ENCODE measurements at places on chromosomes 2 and 18.

GRCh38 chr2:86072271-86072858 is 33.3 kb downstream of the POLR1A start:
- no peak for DNase-seq

DNA sequence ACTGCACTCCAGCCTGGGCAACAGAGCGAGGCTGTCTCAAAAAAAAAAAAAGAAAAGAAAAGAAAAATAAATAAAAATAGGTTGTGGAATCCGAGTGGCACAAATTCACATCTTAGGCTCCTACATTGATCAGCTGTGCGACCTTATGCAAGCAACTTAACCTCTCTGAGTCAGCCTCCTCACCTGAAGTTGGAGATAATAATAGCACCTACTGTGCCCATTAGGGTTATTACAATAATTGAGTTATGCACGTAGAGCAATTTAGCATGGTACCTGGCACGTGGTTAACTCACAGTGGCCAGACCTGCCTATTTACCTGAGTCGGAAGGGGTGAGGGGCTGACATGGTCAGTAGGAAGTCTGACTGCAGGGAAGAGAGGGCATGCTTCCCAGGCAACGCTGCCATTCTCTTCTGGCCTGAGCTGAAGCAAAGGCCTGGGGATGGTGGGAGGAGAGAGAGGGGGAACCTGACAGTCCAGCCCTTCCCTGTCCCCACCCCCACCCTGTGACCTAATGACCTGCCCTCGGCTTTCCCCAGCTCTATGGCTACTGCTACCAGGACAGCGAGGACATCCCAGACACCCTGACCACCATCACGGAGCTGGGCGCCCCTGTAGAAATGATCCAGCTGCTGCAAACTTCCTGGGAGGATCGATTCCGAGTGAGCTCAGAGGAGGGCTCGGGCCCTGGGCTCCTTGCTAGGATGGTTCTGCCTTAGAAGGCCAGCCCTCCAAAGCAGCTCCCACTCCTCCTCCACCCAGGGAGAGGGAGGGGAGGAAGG is 5.1 kb downstream of the PKDCC start:
- DNase-seq = no peak

- DNase-seq = peak; percentile 87
Measured at GRCh38 chr2:238425979-238426567, 654 bp upstream of the ASB1 start.

GRCh38 chr2:28661589-28662001 is 90.0 kb upstream of the PPP1CB start:
- DNase-seq = peak; percentile 64

GRCh38 chr18:36298126-36298741 is 721 bp downstream of the FHOD3 start:
- DNase-seq = peak; percentile 53

GRCh38 chr2:240532031-240532775 is 25.6 kb downstream of the ANKMY1 start:
- no peak for DNase-seq

GRCh38 chr2:129253461-129253812 is 726.0 kb upstream of the RAB6C start:
- no peak for DNase-seq

DNA sequence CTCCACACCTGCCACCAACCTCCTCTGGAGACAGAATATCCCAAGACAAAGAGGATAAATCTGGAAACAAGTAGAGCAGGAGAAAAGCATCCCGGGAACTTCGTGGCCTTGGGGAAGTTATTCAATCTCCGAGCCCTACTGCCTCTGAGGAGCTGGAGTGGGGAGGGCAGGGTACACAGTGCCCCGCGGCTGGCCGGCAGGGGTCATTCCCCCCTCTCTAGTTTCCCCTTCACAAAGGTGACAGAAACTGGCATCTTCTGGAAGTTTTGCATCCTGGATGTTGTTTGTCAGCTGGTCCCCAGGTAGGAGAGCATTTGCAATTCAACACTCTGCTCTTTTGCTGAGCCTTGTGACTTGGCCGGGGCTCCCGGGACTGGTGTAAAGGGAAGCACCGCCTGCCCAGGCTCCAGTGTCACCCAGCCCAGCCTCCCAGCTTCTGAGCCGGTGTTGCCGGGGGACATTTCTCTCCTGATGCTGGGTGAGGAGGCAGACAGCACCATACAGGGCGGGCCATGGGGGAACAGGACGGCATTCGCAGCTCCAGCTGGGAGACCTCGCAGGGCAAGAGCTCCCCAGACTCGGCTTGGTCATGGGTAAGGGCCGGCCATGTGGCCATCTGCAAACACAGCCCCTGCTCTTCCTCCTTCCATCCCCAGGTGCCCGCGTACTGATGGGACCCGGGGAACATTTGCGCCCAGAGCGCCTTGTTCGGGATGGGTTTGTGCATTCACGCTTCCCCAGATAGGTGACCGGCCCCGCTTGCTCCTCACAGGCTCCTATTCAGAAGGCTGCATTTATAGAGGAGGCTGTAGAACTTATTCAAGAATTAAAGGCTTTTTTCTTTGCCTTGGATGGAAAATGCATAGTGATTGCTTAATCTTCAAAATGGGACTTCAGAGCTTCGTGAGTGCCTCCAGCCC is 7.4 kb upstream of the NTSR2 start:
- no peak for DNase-seq

- no peak for DNase-seq
Measured at GRCh38 chr2:108829578-108830310, 43.2 kb downstream of the CCDC138 start.

- DNase-seq = no peak
Measured at GRCh38 chr2:30355306-30355705, 91.7 kb upstream of the LCLAT1 start.

- peak; percentile 4 for DNase-seq
Measured at GRCh38 chr2:171346723-171347557, 86.8 kb downstream of the METTL8 start.

GRCh38 chr2:231680992-231681852 is 27.1 kb upstream of the PTMA start:
- peak; percentile 91 for DNase-seq

- no peak for DNase-seq
Measured at GRCh38 chr2:179711375-179711774, 150.0 kb downstream of the ZNF385B start.

- no peak for DNase-seq
Measured at GRCh38 chr2:137696916-137697315, 267.4 kb upstream of the HNMT start.

DNA sequence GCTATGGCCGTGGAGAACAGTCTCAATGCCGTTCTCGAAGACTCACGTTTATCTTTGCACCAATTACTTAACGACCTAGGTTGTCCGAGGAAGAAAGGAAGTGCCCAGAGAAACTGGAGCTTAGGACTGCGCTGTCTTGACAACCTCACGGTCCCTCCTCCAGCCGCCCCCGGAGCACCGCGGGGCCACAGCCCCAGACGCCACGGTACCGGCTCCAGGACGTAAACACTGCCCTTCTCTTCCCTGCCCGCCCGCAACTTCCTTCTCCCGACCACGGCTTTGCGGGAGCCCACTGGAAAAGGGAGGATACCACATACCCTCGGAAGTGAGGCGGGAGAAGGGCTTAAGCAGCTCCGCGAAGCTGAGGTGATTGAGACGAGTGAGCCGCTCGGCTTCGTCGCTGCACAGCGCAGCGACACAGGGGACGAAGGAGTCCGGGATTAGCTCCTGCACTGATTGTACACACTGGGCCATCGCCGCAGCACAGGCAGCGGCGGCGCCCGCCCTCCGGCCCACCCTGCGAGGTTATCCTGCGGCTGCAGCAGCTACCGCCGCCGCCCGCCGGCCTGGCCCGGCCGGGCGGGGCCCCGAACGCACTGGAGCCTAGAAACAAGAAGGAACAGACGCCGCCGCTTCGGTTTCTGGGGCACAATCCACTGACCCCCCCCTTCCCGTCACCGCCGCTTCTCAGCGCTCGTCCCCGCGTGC is 483 bp downstream of the TRAPPC8 start:
- DNase-seq = peak; percentile 67

- DNase-seq = no peak
Measured at GRCh38 chr2:66604976-66605375, 170.1 kb downstream of the MEIS1 start.

DNA sequence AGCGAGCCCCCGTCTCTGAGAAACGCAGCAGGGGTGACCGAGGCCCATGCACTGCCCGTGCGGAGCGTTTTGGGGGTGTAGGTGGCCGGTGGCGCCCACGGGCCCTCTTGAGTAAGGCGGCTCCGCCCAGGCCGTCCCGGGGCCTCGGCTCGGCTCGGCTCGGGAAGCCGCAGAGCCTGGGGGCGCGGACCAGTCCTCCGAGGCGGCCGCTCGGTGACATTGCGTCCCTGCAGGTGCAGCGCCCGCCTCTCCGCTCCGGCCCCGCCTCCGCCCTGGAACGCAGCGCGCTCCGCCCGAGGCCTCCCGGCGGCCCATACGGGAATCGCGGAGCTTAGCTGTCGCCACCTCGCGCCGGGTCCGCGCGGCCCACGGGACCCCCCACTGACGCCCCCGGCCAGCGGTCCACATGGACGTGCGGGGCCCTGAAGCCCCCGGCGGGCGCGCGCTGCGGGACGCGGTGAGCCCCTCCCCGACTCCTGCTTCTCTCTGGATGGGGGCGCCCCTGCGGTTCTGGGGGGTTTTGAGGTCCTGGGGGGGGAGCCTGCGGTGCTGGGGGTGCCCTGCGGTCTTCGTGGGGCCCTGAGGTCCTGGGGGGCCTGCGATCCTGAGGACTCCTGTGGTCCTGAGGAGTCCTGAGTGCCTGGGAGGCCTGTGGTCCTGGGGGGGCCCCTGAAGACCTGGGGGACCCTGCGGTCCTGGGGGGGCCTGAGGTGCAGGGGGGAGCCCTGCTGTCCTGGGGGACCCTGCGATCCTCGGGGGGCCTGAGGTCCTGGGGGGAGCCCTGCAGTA is at the start of gene HSBP1L1:
Gene HSBP1L1 (plus strand): TSS at position 314 of the 789 bp plus-strand sequence. CDS start 93 bp downstream, at position 407.
- DNase-seq = peak; percentile 75

DNA sequence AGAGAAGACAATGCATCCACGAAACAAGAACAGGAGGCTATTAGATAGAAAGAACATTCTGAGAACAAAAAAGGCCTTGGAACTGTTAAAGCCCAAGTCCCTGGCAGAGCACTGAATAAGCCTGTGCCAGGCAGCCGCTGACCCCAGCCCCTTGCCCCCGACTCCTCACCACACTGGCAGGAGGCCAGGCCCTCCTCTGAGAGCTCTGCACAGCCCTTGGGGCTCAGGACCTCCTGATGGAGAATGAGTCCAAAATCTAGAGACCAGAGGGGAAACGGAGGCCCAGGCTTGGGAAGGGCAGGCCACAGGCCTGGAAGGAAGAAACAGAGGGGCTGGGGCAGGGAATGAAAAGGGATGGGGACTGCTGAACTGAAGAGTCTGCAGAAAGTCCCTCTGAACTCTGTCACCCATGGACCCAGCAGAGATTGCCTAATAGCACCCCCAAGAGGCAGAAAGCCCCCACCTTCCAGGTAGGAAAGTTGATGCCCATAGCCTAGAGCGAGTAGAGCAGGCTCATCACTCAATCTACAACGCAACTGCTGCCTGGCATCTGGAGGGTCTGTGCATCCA is 18.3 kb upstream of the TNS1 start:
- DNase-seq = no peak

- peak; percentile 60 for DNase-seq
Measured at GRCh38 chr2:68832233-68832869, 38.8 kb downstream of the BMP10 start.

GRCh38 chr2:119753930-119754321 is 5.8 kb upstream of the PTPN4 start:
- no peak for DNase-seq

DNA sequence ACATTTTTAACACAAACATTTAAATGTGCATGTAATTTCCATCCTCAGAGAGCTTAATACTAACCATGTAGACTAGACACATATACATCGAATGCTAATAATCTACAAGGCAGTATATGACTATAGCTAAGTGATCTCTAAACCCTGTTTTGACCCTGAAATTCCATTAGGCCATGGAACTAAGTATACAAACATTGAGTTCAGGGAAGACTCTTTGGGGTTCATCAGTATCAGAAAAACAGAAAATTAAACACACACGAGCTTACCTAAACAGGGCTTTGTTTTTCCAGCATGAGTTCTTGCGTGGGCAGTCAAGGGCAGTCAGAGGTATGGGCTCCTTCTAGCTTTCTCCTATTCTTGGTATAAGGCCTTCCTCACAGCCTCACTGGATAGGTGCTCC is 106.0 kb upstream of the COPS8 start:
- no peak for DNase-seq

DNA sequence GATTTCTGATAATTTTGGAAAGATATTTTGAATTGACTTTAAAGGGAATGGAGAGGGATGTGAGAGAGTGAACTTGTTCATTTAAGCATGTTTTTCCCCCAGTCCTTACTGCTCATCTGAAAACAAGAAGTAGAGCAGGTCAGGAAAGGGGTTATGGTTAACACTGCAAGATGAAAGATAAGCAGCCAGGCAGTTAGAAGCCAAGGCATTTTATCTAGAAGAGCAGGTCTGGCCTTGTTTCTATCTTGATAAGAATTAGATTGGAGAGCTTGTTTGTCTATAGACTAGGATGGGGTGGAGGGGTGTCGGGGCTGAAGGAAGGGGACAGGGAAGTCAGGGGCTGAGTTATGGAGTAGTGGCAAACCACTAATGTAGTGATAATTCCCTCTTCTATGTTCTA is 171.6 kb downstream of the IKZF2 start:
- no peak for DNase-seq

DNA sequence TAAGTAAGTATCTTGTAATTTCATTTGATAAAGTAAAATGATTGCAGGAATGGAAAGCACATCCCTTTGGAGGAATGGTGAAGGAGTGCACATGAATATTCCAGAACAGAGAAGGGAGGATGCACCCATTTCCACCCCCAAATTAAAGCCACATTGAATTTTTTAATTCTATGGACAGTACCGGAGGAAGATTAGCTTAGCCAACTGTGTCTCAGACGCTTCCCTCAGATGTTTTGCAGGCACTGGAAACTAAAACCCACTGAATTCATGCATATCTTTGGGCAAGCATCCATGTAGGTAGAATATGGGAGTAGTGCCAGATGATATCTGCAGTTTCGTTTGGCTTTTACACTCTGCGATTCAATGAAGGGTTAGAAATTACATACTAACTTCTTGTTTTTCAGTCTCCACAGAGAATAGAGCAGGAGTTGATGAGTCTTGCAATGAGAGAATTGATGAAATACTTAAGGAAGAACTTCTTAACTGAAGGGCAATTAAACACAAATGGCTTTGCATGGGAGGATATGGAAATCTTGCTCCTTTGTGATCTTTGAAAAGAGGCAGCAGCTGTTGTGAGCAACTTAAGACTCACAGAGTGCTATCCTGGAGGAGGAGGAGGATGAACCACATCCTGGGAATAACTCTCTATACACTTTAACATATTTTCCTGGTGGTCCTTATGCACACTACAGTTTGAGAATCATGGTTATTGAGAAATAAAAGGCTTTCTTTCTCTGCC is 71.7 kb upstream of the MYO3B start:
- DNase-seq = no peak

GRCh38 chr2:230650585-230651137 is 62.0 kb upstream of the CAB39 start:
- DNase-seq = no peak
